Inflammatory macrophage treated with lipopolysaccharide for 4 hours (primary cell): ENCODE measurements at places on chromosomes 2 and 18.

DNA sequence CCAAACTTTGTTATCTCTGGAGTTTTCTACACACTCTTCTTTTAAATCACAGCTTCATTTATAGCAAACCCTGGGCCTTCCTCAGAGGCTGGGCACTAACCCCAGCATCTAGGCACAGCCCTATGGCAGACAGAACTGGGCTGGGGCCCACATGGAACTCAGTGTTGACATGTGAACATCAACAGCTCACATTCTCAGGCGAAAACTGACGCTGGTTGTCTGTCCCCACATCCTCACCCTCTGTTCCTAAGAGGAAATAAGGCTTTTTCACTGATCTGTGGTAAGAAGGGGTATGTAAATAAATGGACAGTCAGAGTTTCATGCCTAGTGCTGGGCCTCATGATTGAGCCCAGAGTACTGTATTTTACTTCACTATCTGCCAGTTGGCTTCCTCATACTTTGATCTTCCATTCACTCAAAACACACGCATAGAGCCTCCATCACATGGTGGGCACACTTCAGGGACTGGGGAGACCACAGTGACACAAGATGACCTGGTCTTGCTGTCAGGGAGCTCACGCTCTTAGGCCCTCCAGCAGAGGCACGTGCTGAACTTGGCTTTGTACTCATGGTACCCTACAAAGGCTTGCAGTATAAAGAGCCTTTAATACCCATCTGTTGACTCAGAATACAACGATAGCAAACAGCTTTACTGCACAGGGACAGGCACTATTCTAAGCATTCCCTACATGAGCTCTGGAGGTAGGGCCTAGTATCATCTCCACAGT is 43.0 kb downstream of the EFEMP1 start:
- DNase-seq: no peak

- DNase-seq: no peak
These were observed 301.3 kb upstream of the KLHL14 start for GRCh38 chr18:33074125-33074524.

DNA sequence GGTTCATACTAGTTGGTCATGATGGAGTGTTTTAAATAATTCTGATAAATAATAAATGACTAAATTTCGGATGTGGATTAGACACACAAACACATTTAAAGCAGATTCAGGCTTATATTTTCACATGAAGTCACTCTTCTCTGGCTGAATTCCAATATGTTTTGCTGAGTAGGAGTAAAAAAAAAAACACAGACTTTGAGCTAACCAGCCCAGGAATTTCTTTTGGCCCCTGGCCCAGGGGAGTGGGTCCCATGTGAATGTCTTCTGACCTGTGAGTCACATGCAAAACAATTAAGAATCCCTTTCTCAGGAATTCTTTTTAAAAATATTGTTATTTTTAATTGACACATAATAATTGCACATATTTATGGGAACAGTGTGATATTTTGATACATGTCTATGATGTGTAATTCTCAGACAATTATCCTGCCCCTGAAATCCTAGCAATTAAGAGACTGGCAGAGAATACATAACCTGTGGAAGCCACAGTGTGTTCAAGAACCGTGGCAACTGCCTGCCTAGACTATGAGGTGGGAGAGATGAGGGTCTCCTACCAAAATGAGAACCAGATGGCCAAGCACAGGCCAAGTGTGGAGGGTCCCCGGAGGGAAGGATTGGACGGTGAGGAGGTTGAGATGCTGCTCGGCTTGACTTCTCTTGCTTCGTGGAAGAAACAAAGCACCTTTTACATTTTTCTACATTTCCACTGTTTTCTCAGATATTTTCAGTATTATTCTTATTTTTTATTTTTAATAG is 236.4 kb downstream of the PIEZO2 start:
- DNase-seq: no peak

DNA sequence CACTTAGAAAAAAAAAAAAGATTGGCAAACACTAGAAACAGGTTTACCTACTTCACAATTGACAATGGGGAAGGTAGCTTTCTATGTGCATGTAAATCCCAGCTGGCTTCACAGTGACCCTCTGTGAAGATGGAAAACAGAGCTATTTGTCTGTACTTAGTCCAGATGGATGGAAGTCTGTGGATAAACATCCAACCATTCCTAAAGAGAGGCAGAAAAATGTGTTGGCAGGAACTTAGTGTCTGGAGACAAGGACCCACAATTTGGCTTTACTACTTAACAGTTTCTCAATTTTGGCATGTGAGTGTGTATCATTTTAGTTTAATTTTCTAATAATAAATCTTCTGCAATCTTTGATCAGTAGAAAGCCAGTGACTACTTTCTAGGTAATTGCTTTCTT is 154.4 kb downstream of the RAD51AP2 start:
- DNase-seq: no peak

- DNase-seq: peak; percentile 26
These were observed 795 bp upstream of the SETBP1 start for GRCh38 chr18:44679914-44680272.

DNA sequence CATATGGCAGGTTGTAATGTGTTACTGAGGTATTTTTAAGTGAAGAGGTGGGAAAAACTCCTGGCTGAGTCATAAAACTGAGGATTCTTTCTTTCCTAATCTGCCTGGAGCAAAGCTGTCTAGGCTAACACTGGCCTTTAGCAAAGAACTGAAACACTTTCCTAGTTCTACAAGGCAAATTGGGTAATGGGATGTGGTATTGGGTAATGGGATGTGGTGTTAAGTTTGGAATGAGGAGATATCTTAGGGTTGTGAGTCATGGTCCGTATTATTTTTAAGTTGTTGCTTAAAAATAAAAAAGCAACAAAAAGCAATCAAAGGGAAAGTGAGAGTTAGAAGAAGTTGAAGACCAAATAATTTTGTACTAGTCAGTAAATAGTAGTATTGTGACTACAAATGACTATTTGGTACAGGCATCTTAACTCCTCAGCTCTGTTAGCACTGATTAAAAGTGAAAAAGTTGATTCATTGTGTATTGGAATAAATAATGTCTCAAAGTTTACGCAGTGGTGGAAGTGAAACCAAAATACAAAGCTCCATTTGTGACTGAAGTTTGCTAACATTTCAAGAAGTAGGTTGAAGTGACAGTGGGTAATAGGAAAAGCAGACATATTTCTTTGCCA is 216.8 kb downstream of the CAMKMT start:
- DNase-seq: peak; percentile 95

DNA sequence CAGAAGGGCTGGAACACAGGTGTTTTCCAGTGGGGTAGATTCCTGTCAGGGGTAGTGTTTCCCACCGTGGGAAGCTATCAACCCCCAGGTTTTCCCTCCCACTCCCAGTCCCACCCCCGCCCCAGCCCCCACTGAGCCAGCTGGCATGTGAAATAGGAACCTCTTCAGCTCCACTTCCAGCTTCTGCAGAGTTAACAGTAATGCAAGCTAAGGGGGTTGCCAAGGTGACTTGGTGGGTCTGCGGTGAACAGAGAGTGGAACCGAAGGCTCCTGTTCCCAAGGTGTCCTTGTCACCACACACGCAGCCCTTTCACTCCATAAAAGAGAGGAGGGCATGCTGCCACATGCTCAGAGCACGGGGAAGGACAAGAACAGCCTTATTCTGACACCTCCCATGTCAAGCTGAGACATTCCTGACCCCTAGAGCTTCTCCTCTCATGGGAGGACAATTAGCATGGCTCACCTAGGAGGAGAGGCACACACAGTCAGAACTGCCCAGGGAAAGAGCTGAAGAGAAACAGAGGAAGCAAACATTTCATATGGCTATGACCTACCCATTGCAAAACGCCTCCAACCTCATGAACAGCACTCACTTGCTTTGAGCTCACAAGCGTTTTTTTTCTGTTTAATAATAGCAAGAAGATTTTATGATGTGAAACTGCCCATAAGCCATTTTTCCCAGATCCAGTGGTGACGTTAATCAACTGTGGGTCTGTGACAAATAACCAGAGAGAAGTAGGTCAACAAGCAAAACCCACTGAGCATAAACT is 39.8 kb upstream of the TBC1D8 start:
- DNase-seq: peak; percentile 97

GRCh38 chr2:235496239-235496621 is 2.4 kb downstream of the AGAP1 start:
- no peak for DNase-seq

DNA sequence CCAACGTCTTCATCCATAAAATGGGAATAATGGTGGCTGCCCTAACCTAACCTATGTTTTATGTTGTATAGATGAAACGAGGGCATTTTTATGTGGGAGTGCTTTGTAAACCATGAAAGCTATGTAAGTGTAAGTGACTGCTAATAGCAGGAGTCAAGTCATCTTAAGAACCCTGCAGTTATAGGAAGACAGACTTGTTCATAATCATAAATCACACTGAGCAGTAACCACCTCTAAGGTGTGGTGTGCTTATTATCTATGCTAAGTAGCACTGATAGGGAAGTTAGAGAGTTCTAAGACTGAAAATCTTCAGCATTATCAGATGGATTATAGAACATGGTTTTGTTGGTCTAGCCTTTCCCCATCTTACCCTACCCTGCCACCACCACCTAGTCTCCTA is 24.2 kb upstream of the NRP2 start:
- no peak for DNase-seq

GRCh38 chr2:170743530-170744239 is 26.5 kb upstream of the ERICH2 start:
- DNase-seq: no peak

GRCh38 chr2:229133155-229133772 is 137.8 kb downstream of the PID1 start:
- DNase-seq: peak; percentile 25

GRCh38 chr18:45165176-45165713 is 450.0 kb upstream of the SLC14A2 start:
- DNase-seq: peak; percentile 50

DNA sequence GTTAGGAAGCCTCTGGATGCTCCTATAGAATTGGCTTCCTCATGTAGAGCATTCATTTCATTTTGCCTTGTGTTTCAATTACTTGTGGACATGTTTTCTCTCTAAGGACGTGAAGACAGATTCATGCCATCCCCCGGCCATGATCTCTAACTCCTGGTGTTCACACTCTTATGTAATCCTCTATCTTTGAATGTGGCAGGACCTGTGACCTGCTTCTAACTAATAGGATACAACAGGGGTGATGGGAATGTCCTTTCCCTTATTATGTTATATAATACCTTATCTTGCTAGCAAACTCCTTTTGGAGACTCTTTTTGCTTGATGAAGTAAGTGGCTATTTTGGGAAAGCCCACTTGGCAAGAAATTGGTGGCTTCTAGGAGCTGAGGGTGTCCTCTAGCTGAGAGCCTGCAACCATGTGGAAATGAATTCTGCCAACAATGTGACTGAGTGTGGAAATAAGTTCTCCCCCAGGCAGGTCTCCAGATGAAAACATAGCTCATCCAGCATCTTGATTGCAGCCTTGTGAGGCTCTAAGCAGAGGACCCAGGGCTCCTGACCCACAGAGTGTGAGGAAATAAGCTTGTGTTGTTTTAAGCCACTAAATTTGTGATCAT is 13.8 kb downstream of the DPYSL5 start:
- DNase-seq: no peak

- peak; percentile 35 for DNase-seq
These were observed 61.9 kb upstream of the BZW1 start for GRCh38 chr2:200749631-200750322.

- peak; percentile 94 for DNase-seq
These were observed 48.7 kb upstream of the NBEAL1 start for GRCh38 chr2:202965810-202966460.

- DNase-seq: no peak
These were observed 71.8 kb downstream of the SH3RF3 start for GRCh38 chr2:109200616-109201464.

- DNase-seq: no peak
These were observed at the start of gene OBSL1 for GRCh38 chr2:219571311-219572236. OBSL1 (minus strand) TSS chr2:219571539; CDS start chr2:219571232, 307 bp downstream.

- DNase-seq: no peak
These were observed 187.0 kb upstream of the COL3A1 start for GRCh38 chr2:188787021-188787657.

DNA sequence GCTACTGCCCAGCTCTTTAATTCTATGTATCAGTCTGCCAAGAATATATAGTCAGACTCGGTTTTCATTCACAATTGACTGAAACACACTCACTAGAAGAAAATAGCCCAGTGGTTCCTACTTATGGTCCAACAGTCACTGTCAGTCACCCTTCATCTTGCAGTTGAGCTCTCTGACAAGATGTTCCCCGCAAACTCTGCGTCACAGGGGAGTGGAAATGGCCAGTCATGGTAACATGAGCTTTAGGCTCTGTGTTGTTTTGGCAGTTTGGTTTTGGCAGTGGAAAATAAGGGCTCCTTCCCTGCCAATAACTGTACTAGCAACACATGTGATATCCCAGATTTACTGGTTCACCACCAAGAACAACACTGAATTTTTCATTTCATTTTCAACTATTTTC is 122.5 kb downstream of the PRPF40A start:
- DNase-seq: no peak

DNA sequence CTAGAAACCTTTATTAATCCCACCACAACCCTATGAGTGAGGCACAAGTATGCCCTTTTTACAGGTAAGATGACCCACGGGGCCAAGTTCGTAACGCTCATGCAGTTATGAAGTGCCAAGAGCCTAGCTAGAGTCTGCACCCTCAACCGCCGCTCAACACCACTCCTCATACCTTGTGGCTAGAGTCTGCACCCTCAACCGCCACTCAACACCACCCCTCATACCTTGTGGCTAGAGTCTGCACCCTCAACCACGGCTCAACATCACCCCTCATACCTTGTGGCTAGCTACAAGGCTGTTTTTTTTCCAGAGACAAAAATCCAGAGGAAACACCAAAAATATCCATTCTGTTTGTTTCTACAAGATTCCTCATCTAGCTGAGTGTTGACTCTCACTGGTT is 4.6 kb downstream of the TXNL4A start:
- no peak for DNase-seq

DNA sequence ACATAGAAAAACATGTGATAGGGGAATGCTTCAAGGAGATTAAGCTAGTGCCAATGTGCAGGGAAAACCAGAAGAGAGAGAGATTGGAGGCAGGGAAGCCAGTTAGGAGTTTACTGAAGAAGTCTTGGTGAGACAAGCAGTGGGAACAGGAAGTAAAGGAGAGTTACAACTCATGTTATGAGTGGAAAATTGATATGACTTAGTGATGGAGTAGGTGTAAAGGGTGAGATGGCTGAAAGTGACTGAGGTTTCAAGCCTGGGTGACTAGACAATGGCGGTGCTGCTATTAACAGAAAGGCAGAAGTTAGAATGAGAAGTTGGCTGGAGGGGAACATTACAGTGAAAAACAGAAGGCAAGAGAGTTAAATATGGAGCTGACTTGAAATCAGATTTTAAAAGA is 16.5 kb downstream of the DOK1 start:
- DNase-seq: peak; percentile 77

DNA sequence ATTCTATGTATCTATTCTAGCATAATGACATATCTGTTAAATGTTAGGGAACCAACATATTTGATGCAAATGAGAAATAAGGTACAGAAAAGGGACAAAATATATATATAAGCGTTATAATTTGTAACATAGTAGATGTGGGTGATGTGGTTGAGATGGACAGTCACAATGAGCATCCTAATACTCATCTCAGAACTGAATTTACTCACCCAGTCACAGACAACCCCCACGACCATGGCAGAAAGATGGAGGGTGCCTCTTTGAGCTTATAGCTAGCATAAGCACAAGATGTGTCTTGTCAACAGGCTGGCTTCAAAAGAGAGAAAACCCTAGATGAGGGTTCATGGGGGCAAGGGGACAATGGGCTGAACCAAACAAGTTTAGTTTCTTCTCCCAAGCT is 9.1 kb upstream of the DSG3 start:
- DNase-seq: no peak
